Activated T-cell treated with anti-CD3 and anti-CD28 coated beads, Interleukin-2, amount 50 U/mL, for 72 hours (primary cell): ENCODE measurements at places on chromosomes 3 and 15. TPM values are rescaled to one million over a fixed set of nuclear protein-coding genes. Genes with fewer than 3 reads are reported as not detected.
A peak's percentile ranks its signal among the peaks of the same experiment; 100 is the strongest.

PODXL2 gene
- 0.14 TPM for total RNA-seq

SPATA12 gene
- not detected for total RNA-seq

- DNase-seq: no peak
- H3K36me3 ChIP-seq: no peaks in the 10 kb centered on the region
- H3K4me1 ChIP-seq: no peaks in the 10 kb centered on the region
- peaks cover 8% of the 10 kb centered on the region for H3K27me3 ChIP-seq
Measured at GRCh38 chr3:32078085-32078634, 28.3 kb upstream of the GPD1L start.

GRCh38 chr3:61381745-61382392 lies 130.6 kb upstream of the FHIT start:
- peak; percentile 8 for DNase-seq
- no peak overlapping the region for H3K27ac ChIP-seq
- H3K36me3 ChIP-seq: no peaks in the 10 kb centered on the region
- peaks cover 5% of the 10 kb centered on the region for H3K4me1 ChIP-seq

DNA sequence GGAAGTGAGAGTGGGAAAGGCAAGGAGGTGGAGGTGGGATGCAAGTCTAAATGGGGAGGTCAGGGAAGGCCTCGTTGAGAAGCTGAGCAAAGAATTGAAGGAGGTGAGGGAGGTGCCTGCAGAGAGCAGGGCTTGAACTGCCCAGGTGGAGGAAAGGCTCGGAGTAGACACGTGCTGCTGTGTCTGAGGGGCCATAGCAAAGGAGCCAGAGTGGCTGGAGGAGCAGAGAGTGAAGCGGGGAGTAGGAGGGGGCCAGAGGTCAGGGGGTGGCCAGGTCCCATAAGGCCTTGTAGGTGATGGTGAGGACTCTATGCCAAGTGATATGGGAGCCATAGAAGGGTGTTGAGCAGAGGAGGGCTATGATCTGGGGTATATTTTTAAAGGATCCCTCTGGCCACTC lies 21.4 kb upstream of the HRH1 start:
- H3K27me3 ChIP-seq: peaks cover 8% of the 10 kb centered on the region
- H3K27ac ChIP-seq: no peak overlapping the region
- H3K4me1 ChIP-seq: peaks cover 12% of the 10 kb centered on the region
- DNase-seq: no peak
- no peaks in the 10 kb centered on the region for H3K36me3 ChIP-seq
- H3K4me3 ChIP-seq: no peak overlapping the region
